ENCODE measurements at places on chromosomes 6 and 20.

DNA sequence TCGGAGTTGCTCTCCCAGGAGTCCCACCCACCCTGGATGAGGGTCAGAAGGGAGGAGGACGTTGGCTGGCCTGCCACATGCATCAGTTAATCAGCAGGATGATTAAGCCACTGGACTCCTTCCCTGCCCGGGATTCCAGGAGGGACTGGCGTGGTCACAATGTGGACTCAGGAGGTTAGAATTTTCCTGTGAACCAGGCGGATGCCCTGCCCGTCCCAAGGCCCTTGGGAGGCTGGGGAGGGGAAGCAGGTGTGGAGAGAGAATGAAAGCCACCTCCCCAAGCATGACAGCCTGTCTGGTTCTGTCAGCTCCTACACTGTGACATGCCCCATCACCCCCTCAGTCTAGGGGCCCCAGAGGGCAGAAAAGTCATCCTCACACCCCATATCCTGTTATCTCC is 11.6 kb upstream of the ITPR3 start:
- no peak for DNase-seq

DNA sequence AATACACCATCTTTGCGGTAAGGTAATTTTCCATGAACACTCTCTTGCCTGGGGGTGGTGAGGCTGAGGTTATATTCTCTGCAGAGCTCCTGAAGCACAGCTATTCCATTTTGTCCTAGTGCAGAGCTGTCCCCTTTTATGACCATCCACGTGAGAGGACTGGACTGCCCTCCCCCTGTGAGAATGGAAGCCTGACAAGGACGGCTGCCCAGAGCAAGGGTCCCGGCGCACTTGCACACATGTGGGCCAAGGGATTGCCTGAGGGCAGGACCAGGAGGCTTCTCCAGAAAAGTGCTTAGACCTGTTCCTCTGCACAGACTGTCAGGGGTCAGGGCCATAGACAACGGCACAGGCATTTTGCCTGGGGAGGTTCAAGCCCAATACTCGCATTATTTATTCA is 48.2 kb downstream of the SLC22A23 start:
- no peak for DNase-seq

GRCh38 chr20:62143957-62144825 is 622 bp downstream of the SS18L1 start:
- peak; percentile 24 for DNase-seq

- no peak for DNase-seq
These were observed 215.4 kb upstream of the DEFB112 start for GRCh38 chr6:50264995-50265571.

- peak; percentile 64 for DNase-seq
These were observed at the start of gene BMP2 for GRCh38 chr20:6767536-6768227. Gene BMP2 (plus strand): TSS chr20:6767686. CDS start chr20:6770127, 2,441 bp downstream.

- no peak for DNase-seq
These were observed 28.9 kb downstream of the ZNF831 start for GRCh38 chr20:59192533-59192896.
